ENCODE measurements at places on chromosomes 7 and 10. TPM values are rescaled to one million over a fixed set of nuclear protein-coding genes. Genes with fewer than 3 reads are reported as not detected.

- peaks cover 20% of the 10 kb centered on the region for H3K4me1 ChIP-seq
- no peak for DNase-seq
- no peaks in the 10 kb centered on the region for H3K27me3 ChIP-seq
- no peak overlapping the region for H3K27ac ChIP-seq
Observed at GRCh38 chr10:12432402-12433189, 83.2 kb downstream of the CAMK1D start.

GRCh38 chr10:123911866-123912265 lies 20.3 kb upstream of the CPXM2 start:
- H3K4me3 ChIP-seq: no peak overlapping the region
- no peak overlapping the region for H3K27ac ChIP-seq
- H3K27me3 ChIP-seq: peaks cover 3% of the 10 kb centered on the region

GRCh38 chr10:72862957-72863356 lies 30.6 kb upstream of the OIT3 start:
- H3K27ac ChIP-seq: peak overlapping the region; percentile 2
- no peak overlapping the region for H3K4me3 ChIP-seq

DNA sequence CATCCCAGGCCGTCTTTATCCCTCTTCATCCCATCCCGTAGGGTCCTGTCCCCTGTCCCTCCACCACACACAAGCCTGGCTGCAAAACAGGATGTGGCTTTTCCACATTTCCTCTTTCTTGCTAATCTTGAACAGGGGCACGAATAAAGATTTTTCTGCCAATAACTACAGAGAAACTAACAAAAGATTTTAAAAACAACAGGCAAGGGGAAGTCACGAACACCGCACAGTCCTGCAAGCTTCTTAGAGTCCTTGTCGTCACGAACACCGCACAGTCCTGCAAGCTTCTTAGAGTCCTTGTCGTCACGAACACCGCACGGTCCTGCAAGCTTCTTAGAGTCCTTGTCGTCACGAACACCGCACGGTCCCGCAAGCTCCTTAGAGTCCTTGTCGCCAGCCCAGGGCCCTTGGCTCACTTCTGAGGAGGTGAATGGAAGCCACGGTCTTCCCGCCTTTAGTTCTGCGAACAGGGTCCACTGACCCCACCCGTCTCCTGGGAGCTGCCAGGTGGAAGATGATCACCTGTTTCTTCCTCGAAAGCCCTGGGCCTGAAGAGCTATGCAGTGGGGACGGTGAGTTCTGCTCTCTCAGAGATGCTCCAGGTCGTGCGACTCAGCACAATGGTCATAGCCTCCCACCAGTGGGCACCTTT lies 10.3 kb upstream of the INSIG1 start:
- H3K27me3 ChIP-seq: no peaks in the 10 kb centered on the region
- H3K4me3 ChIP-seq: no peak overlapping the region
- no peaks in the 10 kb centered on the region for H3K4me1 ChIP-seq
- H3K27ac ChIP-seq: no peak overlapping the region
- no peak for DNase-seq

GRCh38 chr10:81008726-81009125 lies 471.0 kb downstream of the SH2D4B start:
- H3K27ac ChIP-seq: no peak overlapping the region
- peaks cover 5% of the 10 kb centered on the region for H3K4me1 ChIP-seq
- H3K4me3 ChIP-seq: no peak overlapping the region
- DNase-seq: no peak
- no peaks in the 10 kb centered on the region for H3K27me3 ChIP-seq
- H3K36me3 ChIP-seq: no peaks in the 10 kb centered on the region

- H3K36me3 ChIP-seq: peaks cover 23% of the 10 kb centered on the region
- no peak overlapping the region for H3K27ac ChIP-seq
- no peak for DNase-seq
- H3K4me3 ChIP-seq: no peak overlapping the region
Observed at GRCh38 chr10:11057448-11057847, 39.8 kb downstream of the CELF2 start.

DNA sequence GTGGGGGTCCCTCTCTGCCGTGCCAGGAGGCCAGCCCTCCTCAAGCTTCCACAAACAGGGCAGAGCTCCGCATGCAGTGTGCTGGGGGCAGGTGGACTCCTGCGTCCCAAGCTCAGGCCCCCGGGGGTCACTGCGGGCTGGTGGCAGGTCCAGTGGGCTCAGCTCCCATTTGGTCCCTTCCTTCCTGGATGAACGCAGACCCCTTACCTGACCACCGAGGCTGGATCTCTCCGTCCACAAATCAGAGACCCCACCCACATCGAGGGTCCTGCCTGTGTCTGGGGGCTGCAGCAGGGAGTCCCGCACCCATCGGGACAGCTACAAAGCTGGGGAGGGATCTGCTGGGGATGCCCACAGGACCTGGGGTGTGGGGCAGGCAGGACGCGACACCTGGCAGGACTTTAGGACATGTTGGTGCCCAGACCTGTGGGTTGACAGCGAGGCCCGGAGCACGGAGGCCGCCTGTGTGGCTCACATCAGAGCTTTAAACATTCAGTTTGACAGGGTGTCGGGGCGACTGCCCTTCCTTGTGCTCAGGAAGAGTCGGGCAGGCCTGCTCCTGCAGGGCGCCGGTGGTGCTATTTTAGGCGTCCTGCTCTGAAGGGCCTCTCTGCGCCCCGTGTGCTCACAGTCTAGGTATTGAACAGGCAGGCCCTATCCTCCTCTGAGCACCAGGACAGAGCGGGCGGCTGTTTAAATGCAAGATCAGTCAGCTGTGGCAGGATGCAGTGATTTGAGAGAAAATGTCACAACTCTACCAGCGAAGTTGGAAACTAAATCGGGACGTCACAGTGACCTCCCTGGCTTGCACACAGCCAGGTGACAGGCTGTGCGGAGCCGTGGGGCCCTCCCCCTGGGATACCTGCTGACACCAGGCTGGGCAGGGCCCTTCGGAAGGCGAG lies 15.9 kb upstream of the CFAP46 start:
- peaks cover 16% of the 10 kb centered on the region for H3K4me1 ChIP-seq
- H3K27me3 ChIP-seq: no peaks in the 10 kb centered on the region
- H3K4me3 ChIP-seq: no peak overlapping the region
- no peak overlapping the region for H3K27ac ChIP-seq
- DNase-seq: no peak

DNA sequence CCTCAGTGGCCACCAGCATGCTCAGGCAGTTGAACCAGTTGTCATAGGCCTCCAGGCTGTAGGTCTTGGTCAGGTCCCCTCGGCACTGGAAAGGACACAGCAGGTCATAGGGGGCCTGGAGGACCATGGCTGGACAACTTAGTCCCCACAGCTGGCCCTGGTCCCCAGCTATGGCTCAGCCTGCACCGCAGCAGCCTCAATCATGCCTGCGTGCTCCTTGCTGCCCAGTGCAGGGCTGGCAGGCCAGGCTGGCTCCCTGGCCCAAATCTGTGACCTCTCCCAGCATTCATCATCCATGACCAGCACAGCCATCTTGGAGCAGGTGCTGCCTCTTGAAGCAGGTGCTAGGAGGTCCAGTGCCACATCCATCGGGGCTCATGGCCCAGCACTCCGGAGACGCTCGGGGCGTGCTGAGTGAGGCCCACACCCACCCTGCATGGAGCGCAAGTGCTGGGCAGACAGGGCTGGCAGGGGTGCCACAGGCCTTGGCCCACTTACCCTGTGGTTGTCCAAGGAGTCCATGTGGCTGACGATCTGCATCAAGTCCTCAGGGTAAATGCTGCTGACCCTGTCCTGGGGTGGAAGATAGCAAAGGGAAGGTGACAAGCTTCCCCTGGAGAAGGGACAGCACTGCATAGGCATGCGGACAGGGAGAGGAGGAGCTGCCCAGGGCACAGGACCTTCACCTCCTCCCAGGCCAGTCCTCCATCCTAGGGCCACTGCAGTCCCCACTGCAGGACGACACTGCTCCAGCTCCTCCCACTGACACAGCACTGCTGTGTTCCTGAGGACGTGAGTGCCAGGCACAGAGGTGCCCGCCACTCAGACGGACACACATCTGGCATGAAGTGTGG lies 61.7 kb downstream of the CSGALNACT2 start:
- no peak overlapping the region for H3K27ac ChIP-seq
- no peaks in the 10 kb centered on the region for H3K27me3 ChIP-seq
- H3K4me1 ChIP-seq: 0 out of 2 replicates have a peak, but pooled peaks cover 4% of the 10 kb centered on the region

GRCh38 chr10:81108516-81109199 lies 571.0 kb downstream of the SH2D4B start:
- H3K36me3 ChIP-seq: no peaks in the 10 kb centered on the region
- DNase-seq: no peak
- no peak overlapping the region for H3K4me3 ChIP-seq
- H3K27ac ChIP-seq: no peak overlapping the region

DNA sequence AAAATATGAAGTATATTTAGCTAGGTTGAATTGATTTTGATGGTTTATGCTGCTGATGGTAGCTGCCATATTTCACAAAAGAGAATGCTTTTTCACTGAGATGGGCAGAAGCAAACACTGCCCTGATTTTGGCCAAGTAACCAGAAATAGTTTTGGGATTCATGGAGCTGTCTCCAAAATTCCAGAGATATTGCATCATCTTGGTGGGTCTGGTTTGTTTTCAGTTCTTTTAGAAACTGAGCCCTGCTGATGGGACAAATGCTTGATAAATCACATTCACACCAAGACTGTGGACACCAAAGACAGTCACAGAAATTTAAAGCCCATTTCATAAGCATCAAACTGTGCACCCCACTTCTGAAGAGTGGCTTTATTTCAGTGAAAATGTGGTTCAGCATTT lies 140.5 kb downstream of the BICC1 start:
- no peak overlapping the region for H3K4me3 ChIP-seq
- peaks cover 18% of the 10 kb centered on the region for H3K4me1 ChIP-seq
- no peaks in the 10 kb centered on the region for H3K36me3 ChIP-seq
- no peak overlapping the region for H3K27ac ChIP-seq
- DNase-seq: no peak
- no peaks in the 10 kb centered on the region for H3K27me3 ChIP-seq

GIMAP6 gene
- 0.18 TPM for total RNA-seq

BLNK gene
- total RNA-seq: not detected

CLDN4 gene
- 32.0 TPM for total RNA-seq

PTPRE gene
- 3.1 TPM for total RNA-seq

Measured in WTC11 (cell line).